ENCODE measurements at places on chromosomes 3 and 15.

DNA sequence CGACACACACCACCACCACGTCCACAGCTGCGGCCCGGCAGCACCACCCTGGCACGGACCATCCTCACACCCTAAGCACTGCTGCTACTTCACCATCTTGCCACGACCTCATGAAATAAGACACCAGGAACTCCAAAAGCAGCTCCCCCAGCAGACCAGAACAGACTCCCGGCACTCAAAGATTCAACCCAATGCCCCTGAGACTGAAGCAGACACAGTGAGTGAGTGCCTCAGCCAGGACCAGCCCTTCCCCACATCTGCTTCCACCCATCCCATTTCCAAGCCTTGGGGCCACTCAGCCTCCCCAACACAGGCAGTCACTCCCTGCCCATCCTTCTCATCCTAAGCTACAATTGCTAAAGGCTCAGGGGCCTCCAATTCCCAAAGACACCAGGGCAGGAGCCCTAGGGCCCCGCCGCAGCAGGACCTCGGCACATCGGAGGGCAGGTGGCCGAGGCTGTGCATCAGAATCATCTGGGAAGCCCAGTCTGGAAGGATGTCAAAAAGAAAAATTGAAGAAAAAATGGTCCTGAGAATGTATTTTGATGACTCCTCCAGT is 18.4 kb upstream of the OCA2 start:
- no peak for DNase-seq

DNA sequence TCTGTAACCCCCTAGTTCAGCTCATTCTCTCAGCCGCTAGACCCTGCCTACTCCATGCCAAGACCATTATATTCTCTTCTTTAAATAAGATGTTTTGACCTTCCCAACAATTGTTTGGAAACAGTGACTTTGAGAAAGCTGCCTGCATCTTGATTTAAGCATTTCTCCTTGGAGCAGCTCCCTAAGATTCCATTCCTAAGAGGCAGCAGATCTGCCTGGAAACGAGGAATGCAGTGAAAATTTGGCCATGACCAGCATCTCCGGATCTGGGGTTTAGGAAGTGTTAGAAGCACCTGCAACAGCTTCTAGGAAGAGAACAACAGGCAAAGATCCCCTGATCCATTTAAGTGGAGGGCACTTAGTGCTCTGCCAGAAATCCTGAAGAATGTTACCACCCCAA is 235.7 kb downstream of the NTRK3 start:
- no peak for DNase-seq

GRCh38 chr15:59344311-59344710 is 28.4 kb downstream of the MYO1E start:
- DNase-seq: no peak

GRCh38 chr3:185488465-185488864 is 10.4 kb downstream of the TMEM41A start:
- DNase-seq: no peak

DNA sequence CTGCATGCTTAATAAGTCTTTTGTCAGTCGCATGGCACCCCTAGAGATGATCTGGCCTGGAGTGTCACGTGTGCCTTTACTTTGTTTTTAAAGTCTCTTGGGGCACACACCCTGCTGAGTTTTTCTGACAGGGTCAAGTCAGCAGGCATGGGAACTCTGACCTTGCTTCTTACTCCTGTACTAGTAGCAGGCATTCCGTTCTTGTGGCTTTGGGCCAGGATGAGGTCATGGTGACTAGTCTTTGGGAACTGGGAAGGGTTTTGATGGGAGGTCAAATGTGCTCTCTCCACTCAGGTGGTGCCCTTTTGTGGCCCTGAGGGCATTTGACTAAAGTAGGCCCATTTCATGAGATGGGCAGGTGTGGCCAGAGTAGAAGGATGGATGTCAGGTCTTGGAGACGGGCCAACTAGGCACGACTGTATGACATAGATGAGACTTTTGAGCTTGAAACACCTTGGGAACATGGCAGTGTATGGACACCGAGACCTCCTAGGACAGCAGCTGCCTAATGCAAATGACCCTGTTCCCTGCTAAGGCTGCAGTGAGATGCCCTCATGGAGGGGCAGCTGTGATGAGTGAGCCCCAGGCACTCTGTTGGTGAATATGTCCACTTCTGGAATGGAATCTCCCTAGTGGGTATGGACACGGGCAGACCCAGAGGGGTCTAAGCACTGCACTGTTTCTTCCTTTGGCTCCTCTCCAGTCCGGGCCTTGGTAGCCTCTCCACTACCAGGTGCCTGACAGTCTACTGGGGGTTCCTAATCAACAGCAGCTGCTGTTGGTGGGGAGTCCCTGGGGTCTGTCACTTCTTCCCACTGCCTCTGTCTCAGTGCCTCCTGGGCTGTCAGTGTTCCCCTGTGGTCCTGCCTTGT is 16.4 kb downstream of the SRPRB start:
- DNase-seq: peak; percentile 57

- DNase-seq: no peak
Measured at GRCh38 chr3:131491084-131491483, 11.7 kb downstream of the MRPL3 start.

DNA sequence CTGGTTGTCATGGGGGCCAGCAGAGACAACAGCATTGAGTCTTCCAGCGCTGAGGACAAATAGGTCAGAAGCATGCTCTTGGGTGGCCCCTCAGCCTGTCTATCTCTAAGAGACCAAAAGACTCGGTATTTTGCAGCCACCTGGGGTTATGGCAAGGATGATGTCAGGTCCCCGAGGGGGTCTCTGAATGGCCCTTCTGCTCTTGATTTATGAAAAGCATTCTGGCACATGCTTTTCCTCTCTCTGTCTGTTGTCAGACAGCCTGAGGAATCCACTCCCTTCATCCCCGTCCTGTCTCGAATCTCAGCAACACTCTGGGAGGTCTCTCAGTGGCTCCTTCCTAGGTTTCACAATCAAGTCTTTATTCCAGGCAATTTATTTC is 156.6 kb upstream of the RGMA start:
- no peak for DNase-seq

DNA sequence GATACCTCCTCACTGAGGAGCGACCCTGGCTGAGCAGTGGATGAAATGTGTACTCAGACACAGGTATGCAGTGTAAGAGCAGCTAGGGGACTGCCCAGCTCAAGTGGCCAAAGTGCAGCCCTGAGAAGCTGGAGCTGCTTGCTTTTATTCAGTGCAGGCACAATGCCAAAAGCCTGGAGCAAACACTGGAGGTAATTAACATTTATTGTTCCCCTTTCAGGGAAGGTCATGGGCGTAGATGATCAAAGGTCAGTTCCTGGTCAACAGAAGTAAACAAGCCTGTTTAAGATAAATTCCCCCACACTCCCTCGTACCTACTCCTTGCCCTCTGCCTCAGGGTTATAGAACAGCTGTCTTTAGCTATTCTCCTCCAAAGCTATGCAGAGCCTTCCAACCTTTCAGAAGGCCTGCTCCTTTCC is 17.5 kb downstream of the PLA2G4F start:
- no peak for DNase-seq

Data from hepatic stellate cell (primary cell).